ENCODE measurements at places on chromosomes 2 and 18. TPM values are rescaled to one million over a fixed set of nuclear protein-coding genes. Genes with fewer than 3 reads are reported as not detected.

Gene ACSL3
- total RNA-seq: 37.4 TPM

DNA sequence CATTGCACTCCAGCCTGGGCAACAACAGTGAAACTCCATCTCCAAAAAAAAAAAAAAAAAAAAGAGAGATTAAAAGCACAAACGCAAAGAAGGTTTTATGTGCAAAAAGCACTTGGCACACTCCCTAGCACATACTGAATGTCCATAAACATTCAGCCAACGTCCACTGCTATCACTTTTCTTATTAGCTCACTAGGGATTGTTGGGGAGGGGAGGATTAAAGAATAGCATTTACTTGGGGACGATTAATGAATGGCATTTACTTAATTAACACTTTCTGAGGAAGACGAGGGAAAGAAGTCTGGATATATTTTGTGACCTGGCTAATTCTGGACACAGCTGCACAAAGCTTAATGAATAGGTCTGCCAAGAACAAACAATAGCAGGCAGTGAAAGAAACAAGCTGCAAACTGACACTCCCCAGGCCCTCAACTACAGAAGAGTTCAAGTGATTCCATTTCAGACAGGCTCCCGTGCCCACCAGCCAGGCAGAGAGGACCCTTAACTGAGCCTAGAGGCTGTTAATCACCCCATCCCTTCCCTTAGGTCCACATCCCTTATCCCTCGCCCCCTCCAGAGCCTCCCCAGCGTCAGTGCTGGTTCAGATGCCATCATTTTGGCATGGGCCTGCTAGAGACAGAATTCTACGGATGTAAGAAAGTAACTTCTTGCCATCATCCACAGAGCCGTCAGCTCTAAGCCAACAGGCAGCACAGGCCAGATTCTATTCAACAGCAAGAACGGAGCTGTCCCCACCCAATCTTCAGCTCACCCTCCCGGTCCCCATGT, 7.4 kb downstream of the CYB5A start:
- no peak for DNase-seq

Gene MRO
- 3.3 TPM for total RNA-seq

Gene POTEJ
- total RNA-seq: not detected

Gene AQP12A
- total RNA-seq: not detected

Gene SPEG
- 79.7 TPM for total RNA-seq

Gene REG3G
- not detected for total RNA-seq

Gene KCNE4
- 13.4 TPM for total RNA-seq

DNA sequence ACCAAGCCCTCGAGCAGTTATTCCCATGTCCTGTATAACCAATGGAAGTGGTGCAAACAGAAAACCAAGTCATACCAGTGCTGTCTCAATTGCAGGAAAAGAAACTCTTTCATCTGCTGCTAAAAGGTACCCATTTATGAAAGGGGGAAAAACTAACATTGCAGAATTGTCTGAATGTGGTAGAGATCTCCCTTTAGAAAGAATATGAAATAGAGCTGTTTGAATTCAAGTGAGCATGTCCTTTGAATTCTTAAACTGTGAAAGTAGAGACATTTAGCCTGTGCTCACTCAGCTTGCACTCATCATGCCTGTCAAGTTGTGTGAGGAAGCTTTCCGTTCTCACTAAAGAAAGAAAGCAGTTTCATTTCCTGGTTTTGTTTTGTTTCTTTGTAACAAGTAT, 87.4 kb downstream of the EML4 start:
- no peak for DNase-seq

- no peak for DNase-seq
Observed at GRCh38 chr2:223735659-223736244, 101.6 kb downstream of the AP1S3 start.

Gene POTEI
- not detected for total RNA-seq

Gene LIMS2
- 19.1 TPM for total RNA-seq

Gene SLC11A1
- total RNA-seq: 12.1 TPM

Gene C2orf78
- total RNA-seq: not detected

Gene BIRC6
- total RNA-seq: 83.9 TPM

- peak; percentile 34 for DNase-seq
Observed at GRCh38 chr2:110678457-110679336, 834 bp upstream of the BUB1 start.
